ENCODE measurements at places on chromosomes 1 and 21.

DNA sequence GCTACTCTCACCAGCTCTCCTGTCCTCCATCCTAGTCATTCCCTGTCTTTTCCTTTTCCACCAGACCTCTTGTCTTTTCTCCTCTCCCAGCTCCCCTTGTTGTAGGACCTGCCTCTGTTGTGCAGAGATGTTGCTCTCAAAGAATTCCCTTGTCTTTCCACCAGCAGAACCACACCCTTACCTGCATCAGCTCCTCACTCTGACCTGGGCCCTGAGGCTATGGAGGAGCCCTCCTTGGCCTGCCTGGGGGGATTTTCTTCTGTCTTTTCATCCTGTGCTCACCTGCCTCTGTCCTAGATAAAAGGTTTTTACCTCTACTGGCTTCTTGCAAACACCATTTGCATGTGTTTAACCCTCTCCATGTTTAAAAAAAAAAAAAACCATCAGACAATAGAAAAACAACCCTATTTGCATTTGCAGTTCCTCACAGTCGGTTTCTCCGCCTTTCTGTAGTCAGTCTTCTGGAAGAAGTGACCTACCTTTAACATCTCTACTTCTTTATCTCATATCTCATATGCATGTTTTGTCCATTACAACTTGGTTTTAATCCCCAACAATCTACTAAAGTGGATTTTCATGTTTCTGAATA, 12.1 kb downstream of the FCRL5 start:
- no peak for DNase-seq

GRCh38 chr1:38892976-38893375, 11.6 kb upstream of the GJA9 start:
- DNase-seq, result no peak

DNA sequence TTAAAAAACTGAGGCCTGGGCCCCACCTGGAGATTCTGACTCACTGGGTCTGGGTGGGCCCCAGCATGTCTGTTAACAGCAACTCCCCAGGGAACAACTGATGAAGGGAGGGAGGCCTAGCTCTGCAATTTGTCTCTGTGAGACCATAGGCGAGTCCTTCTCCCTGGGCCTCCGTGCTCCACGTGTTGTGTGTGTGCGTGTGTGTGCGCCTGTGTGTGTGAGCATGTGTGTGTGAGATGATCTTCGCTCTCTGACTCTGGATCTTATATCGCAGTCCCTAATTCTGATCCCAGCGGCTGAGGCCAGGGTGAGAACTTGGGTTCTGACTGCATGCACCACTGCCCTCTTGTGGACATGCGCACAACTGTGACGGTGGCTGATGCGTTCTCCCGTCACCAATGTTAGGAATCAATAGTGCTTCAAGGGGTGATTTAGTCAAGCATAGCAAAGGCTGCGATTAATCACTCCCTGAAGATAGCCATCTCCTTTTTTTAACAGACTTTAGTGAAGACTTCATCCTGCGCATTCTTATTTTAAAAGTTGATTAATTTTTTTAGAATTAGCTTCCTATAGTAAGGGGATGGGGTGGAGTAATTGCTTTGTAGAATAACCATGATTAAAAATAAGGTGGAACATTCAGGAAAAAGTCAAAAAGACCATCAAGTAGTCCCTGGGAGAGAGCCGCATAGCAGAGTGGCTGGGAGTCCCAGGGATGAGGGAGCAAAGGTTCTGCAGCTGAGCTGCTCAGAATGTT, 62.4 kb upstream of the USP24 start:
- DNase-seq, result peak; percentile 50

DNA sequence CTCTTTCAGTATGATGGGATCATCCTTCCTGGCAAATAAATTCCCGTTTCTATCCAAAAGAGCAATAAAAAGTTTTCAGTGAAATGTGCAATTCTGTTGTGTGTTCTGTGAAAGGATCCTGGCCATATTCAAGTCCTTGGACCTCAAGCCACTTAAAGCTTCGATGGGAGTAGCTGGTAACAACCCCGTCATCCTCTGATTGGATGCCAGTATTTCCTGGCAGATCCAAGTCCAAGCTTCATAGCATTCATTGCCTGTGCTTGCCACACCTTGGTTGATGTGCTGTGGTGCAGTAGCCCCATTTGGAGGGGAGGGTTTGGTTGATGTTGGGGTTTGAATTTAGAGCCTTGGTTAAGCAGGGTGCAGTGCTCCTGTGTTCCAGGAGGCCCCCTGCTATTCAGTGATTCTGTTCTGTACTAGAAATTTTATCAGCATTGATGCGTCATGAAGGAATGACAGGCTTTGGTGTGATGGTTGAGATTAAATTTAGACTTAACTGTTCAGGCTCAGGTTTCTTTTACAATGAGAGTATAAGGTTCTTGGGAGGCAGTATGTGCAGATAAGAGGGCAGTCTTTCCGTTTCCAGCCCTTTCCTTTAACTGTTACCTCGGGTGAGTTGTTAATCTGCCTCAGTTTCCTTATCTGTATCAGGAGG, 4.9 kb downstream of the RPL11 start:
- no peak for DNase-seq

GRCh38 chr21:43292866-43293142, 124.0 kb downstream of the CRYAA start:
- DNase-seq, result no peak

GRCh38 chr1:119000371-119001180, 12.4 kb upstream of the TBX15 start:
- DNase-seq, result no peak

GRCh38 chr1:94707321-94708298, 112.5 kb upstream of the SLC44A3 start:
- no peak for DNase-seq

DNA sequence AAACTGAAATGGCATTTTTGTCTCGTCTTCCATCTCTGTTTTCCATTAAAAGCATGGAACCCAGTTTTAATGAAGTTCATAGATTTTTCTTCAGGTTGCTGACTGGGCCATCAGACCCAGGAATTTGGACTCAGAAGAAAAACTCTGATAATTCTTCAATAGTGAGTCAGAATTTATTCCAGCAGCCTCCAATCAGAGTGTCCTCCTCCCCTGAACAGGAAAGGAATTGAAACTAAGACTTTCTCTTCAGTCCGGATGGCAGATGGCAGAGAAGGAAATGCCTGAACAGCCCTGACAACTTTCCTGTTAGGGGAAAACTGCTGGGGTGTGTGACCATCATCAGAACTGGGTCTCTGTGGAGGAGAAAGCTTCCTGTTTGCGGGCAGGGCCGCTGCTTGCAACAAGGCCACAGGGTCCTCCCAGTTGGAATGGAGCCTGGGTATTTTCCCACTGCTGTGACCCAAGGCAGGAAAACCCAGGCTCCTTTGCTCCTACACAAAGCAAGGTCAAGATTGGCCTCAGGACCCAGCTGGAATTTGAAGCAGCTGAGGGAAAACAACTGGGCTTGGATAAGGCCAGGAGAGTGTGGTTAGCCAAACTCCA, 20.7 kb downstream of the CD34 start:
- DNase-seq, result no peak

DNA sequence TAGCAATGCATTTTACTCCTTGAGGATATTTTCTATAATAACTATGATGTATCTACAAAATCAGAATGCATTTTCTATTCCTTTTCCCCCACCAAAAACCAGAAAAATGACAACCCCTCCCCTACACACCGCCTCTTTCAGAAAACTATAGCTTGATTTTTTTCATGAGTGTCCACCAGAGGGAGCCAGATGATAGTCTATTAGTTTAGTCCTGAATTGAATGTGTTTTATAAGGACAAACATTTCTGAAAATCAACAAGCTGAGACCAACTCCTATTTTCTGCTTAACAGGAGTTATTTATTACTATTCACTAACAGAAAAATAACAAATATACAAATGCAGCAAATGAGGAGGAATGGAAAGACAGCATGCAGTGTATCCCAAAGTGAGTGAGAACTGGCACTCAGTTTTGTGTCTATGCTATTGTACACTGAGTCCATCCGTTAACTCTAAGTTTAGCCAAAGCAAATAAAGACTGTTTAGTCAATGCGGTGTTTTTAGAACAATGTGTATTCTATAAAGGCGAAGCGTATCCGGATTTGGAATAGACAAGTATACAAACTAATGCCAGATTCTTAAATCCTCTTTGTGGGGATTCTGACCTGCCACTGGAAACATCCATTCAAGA, 182.6 kb downstream of the VAV3 start:
- no peak for DNase-seq

Measured in stimulated activated CD4-positive, alpha-beta T cell treated with anti-CD3 and anti-CD28 coated beads, Interleukin-15, amount 100 ng/mL, for 1 hour (primary cell).